ENCODE measurements at places on chromosomes 12 and 14.

DNA sequence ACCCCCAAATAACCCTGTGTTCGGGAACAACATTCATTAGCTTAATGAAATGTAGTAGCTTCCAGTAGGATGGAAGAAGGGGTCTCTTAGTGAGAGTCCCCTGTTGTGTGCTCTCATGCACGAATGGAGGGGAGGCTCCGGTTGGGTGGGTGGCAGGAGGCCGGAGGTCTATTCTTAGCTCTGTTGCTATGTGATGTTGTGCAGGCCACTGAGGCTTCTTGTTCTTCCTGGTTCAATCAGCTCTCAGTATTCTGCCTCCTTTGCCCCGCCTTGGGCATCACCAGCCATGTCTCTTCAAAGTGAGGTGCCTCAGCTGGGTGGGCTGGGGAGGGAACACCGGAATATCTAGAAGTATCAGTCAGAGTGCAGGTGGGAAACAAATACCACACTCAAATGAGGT, 50.8 kb downstream of the KCNA1 start:
- no peak for DNase-seq

GRCh38 chr14:98323836-98324235, 948.2 kb downstream of the BCL11B start:
- DNase-seq = peak; percentile 1

DNA sequence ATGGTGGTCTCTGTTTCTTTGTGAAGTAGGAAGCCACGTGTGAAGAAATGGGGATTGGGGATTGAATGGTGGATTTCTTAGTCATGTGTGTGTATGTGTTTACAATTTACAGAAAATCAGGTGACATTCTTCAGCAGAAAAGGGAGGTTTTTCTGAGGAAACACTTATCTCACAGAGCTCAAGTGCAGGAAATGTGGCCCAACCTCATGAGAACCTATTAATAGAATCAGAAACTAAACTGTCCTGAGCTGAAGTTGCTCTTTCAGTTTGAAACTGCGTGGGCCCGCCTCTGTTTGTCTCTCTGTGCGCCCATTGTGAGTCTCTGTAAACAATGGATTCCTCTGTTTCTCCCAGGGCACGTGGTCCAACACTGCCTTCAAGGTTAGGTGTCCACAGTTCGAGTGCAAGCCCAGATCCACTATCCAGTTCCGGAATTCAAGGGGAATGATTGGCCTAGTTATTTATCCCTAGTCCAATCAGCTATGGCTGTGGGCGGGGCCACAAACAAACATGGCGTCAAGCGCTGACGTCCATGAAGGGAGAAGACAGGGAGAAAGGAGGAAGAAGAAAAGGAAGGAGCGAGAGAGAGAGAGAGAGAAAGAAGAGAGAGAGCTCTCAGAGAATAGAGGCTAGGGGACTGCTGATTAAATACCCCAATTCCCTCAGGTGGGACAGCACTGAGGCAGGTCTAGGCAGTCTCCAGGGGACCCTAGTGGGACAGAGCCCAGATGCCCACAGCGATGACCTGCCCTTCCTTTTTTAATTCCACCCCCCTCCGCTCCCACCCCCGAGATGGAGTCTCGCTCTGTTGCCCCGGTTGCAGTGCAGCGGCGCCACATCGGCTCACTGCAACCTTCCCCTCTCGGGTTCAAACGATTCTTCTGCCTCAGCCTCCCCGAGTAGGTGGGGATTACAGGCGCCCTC, 31.4 kb upstream of the C12orf76 start:
- DNase-seq = no peak

GRCh38 chr14:104776481-104776880, 19.1 kb downstream of the AKT1 start:
- no peak for DNase-seq

- no peak for DNase-seq
Measured at GRCh38 chr12:68454892-68455291, 122.7 kb upstream of the MDM1 start.

DNA sequence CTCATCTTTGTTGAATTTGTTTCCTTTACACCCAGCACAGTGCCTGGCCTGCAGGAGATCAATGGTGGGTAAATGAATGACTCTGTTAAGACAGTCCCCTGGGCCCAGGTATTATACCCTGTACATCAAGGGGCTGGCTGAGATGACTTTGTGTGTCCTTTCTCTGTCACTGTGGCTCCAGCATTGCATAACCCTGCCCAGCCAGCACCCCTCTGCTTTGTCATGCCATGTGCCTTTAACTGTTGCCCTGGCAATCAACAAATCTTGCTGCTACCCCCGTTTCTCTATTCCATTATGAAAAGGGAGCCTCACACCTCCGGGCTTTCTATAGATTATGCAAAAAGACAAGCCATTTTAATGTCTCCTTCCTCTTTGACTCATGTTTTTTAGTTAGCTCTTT, 7.6 kb upstream of the FLVCR2 start:
- DNase-seq = no peak

GRCh38 chr12:53577941-53578352, 48.2 kb downstream of the ATF7 start:
- no peak for DNase-seq

DNA sequence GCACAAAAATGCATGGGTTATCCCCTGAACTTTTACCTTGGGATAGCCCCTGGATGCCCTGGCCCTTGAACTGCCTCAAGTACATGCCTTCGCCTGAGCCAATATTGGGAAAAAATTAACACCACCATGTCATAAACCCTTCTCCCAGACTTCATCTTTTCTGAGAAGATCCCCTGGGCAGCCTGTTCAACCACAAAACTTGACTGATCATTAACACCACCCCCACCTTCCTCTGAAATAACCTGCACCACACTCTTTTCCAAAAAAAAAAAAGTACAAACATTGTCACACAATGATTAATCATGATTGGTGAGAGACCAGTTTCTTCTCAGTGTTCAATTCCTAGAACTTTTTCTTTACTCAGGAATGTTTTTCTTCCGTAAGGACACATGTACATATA, 217.9 kb downstream of the PAX9 start:
- DNase-seq = no peak

GRCh38 chr12:29398495-29398894, 17.5 kb upstream of the ERGIC2 start:
- no peak for DNase-seq

- no peak for DNase-seq
Measured at GRCh38 chr14:102140750-102141145, 1.1 kb downstream of the WDR20 start.

Data from fibroblast of skin of right quadriceps (primary cell).